ENCODE measurements at places on chromosomes 2 and 18.

DNA sequence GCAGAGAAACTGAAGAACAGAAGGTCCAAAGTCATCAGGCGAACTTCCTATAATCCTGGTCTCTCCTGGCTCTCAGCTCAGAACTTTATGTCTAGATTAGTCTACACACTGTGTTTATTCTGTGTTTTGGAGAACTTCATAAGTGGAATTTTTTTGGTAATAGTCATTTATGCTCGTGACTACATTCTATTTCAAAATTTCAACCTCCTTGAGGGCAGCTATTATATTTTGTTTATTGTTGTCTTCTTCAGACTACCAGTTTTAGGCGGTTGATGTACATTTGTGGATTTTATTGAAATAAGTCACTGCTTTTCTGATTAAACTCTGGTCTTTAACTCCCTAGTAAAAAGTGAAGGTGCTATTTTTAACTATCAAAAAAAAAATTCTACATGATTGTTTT, 816.6 kb downstream of the SATB2 start:
- no peak for DNase-seq

- DNase-seq = no peak
Observed at GRCh38 chr2:67548317-67549201, 151.4 kb downstream of the ETAA1 start.

- no peak for DNase-seq
Observed at GRCh38 chr2:23843051-23843976, 83.6 kb downstream of the ATAD2B start.

- DNase-seq = no peak
Observed at GRCh38 chr2:5690718-5691220, 1.4 kb upstream of the SOX11 start.

- no peak for DNase-seq
Observed at GRCh38 chr18:59885579-59886163, 14.1 kb upstream of the PMAIP1 start.

DNA sequence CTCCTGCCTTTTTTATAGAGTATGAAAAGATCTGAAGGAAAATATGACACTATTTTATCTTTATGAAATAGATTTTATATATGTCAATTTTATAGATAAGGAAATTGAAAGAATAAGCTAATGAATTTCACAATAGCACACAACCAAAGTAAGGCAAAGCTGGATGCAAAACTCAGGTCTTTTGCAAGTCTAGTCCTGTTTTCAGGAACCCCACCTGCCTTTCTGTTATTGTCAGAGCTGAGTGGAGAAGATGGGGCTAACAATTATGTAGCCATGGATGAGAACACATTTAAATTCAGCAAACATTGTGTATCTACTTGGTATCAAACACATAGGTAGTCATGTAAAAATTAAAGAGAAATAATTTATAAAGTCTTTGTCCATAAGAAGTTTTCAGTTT, 161.5 kb upstream of the ZEB2 start:
- no peak for DNase-seq

DNA sequence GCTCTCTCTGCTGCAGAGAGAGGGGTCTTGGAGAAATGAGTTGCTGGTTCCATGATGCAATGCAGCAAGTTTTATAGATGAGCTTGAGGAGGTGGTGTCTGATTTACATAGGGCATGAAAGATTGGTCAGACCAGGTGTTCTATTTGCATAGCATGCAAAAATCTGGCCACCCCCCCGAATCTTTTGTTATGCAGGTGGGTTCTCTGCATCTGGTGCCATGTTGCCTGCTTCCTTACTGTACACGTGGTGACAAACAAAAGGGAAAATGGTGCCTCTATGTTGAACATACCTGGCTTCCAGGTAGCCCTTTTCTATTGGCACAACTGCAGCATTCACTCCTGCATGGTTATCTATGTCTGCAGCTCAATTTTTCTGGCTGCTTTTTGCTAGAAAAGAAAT, 169.4 kb downstream of the GALNT1 start:
- DNase-seq = no peak

- DNase-seq = peak; percentile 12
Observed at GRCh38 chr2:6864923-6865345, 773 bp downstream of the CMPK2 start.

GRCh38 chr18:8084160-8084559, 517.0 kb downstream of the PTPRM start:
- DNase-seq = no peak

DNA sequence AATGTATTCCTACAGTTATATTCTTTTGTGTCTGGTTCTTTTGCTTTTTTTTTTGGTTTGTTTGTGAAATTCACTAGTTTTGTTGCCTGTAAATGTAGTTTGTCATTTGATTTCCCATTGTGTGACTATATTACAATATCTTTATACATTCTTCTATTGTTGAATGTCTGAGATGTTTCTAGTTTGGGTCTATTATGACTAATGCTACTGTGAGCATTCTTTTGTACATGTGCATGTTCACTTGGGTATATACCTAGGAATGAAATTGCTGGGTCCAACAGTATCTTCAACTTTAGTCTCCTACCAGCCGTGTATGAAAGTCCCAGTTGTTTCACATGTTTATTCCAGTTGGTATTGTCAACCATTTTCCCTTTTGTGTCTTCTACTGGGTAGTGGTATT, 112.7 kb upstream of the RBMS1 start:
- no peak for DNase-seq

GRCh38 chr18:29156531-29156930, 979.6 kb upstream of the CDH2 start:
- DNase-seq = no peak

DNA sequence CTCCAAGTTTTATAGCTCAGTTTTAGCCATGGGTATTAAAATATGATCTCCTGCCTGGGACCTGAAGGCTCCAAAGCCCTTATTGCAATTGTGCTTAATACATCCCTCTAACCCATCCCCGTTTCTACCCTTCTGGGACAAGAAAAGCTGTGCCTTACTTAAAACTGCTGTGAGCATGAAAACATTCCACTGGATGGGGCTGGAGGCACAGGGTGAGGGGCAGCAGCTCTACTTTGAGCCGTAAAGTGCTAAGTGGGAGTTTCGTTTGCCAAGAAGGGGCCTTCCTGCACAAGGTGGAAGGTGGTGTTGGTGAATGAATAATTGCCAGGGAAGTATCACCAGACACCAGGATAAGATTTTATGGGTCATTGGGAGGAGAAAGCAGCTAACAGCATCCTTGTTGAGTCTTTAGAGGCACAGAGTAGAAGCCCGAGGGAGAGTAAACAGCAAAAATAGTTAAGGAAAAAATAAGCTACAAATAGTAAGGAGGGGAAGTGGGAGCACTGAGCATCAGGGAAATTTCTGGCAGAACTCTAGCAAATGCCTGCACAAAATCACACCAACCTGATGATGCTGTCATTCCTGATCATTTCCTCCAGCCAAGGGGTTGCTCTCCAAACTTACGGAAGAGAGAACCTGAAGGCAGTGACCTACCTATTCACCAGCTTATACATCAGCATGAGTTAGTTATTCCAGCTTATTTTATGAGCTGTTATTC, 218.4 kb downstream of the MREG start:
- DNase-seq = no peak

GRCh38 chr18:59940068-59940467, 40.3 kb downstream of the PMAIP1 start:
- DNase-seq = no peak

- no peak for DNase-seq
Observed at GRCh38 chr2:101744832-101745231, 47.3 kb downstream of the MAP4K4 start.

DNA sequence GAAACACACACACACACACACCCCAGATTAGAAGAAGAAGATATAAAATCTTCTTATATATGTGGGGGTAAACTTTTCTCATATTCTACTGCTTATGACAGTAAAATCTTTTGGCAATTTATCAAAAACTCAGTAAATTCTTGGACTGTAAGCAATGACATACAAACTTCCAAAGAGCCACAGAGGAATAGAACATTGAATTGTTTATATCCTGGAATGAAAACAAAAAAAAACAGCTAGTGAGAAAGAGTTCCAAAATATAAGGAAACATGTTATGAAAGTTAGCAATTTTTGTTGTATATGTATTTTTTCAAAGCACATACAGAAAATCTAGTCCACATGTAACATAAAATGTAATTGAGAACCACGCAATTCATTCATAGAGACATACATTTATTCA, 764.9 kb downstream of the DSC3 start:
- DNase-seq = no peak

- peak; percentile 64 for DNase-seq
Observed at GRCh38 chr2:70948337-70949003, 12.8 kb downstream of the ATP6V1B1 start.

- DNase-seq = no peak
Observed at GRCh38 chr2:241666627-241667400, 19.8 kb downstream of the DTYMK start.

DNA sequence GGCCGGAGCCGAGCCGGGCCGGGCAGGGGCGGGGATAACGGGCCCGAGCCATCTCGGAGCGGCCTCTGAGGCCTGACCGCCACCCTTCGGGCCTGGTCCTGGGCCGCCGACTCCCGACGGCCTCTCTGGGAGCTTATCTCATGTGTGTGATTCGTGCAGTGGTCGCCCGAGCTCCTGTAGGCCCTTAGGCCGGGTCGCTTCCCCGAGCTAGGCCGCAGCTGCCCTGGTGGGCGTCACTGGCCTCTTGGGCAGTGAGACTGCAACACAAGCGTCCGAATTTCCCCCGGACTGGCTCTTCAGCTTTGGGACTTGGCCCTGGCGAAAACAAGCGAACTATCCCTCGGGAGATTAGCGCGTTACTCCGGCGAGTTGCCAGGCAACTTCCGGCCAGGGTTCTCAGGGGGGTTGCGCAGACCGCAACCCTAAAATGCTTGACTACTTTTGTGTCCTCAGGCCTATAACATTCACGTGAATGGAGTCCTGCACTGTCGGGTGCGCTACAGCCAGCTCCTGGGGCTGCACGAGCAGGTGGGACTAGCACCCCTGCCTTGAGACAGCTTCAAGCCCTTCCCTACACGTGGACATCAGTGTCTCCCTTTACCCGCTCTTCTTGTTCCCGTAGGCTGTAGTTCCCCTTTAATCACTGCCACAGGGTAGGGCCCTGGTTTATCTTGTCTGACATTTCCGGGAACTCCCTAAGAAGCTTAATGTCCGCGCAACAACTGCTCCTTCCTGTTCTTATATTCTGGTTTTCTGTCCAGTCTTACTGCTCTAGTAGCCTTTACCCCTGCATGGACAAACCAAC, 602 bp downstream of the SNX17 start:
- no peak for DNase-seq

GRCh38 chr2:60525899-60526298, 27.6 kb downstream of the BCL11A start:
- DNase-seq = no peak

DNA sequence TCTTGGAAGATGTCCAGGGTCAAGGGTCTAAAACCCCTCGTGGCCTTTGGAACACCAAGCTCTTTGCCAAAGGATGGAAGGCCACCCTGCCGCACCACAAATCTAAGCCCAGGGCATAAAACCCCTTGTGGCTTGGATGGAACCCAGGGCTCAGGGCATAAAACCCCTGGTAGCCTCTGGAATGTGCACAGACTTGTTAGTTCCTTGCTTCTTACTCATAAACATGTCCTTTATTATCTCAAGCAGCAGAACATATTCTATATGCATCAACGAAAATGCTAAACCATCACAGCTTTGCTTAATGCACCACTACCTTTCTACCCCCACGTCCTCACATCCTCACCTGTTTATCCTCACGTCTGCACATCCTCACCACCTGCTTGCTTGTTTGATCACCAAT, 998.0 kb downstream of the DSC3 start:
- no peak for DNase-seq

- no peak for DNase-seq
Observed at GRCh38 chr18:76528477-76529432, 33.7 kb upstream of the ZNF516 start.

GRCh38 chr2:42698940-42699339, 65.0 kb downstream of the OXER1 start:
- no peak for DNase-seq

DNA sequence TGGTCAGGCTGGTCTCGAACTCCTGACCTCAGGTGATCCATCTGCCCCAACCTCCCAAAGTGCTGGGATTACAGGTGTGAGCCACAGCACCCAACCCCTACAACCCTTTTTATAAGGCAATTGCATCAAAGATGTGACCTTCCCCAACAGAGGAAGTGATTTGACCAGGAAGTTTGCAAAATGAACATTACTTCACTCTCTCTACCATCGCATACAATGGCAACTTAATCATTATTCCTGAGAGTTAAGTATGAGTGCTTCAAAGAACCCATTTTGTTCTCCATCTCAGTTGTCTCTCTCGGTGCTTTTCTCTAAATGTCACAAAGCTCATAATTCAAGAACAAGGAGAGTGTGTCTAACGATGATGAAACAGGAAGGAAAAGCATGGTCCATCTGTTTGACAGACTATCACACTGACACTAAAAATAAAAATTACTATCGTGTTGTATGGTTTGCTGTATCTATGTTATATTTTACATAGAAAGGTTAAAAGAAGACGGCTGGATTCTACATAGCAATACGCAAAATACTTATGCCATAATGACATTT, 18.1 kb upstream of the CREG2 start:
- DNase-seq = no peak

DNA sequence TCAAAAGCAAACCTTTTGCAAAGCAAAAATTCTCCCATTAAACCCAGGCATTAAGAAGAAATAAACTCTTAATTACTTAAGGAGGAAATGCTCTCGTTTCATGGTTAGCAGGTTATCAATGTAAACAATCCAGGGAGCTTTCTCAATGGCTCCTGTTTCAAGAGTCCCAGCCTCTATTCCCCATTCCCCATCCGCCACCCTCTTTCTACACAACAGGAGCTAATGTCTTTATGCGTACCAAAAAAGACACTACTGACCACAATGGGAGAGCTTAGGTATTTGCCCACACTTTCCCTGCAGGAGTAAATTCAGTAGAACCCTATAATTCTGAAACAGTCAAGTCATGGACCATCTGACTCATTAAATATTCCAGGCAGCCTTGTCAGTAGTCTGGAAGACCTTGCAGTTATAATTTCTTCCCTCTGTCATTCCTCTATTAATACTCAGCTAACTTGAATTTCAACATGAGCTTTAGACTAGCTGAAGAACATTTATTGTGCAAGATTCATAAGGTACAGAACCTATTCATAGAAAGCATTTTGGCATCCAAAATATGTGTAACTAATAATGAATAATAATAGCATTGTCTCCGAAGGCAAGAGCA, 48.6 kb downstream of the SLC8A1 start:
- DNase-seq = no peak
